Prostate gland (tissue), 2 donors: ENCODE measurements at places on chromosomes 12 and 14. TPM values are rescaled to one million over a fixed set of nuclear protein-coding genes. Genes with fewer than 3 reads are reported as not detected.

The C12orf60 gene
- total RNA-seq, result 2.6 TPM

The PTPRR gene
- total RNA-seq, result 0.32 TPM

The PPP2R3C gene
- total RNA-seq, result 16.1 TPM

The ACTR10 gene
- 63.2 TPM for total RNA-seq

The IL31 gene
- total RNA-seq, result not detected

The LMNTD1 gene
- 3.5 TPM for total RNA-seq

GRCh38 chr14:74551001-74551400 is 57.4 kb downstream of the ISCA2 start:
- no peaks in the 10 kb centered on the region for H3K36me3 ChIP-seq
- no peak overlapping the region for H3K4me3 ChIP-seq
- H3K27ac ChIP-seq, result no peak overlapping the region
- H3K4me1 ChIP-seq, result no peaks in the 10 kb centered on the region
- H3K27me3 ChIP-seq, result no peaks in the 10 kb centered on the region

- H3K27me3 ChIP-seq, result no peaks in the 10 kb centered on the region
- no peak overlapping the region for H3K4me3 ChIP-seq
- H3K4me1 ChIP-seq, result no peaks in the 10 kb centered on the region
- no peak for DNase-seq
- no peak overlapping the region for H3K27ac ChIP-seq
Measured at GRCh38 chr14:106738075-106738474, 1211.7 kb downstream of the TMEM121 start.

- H3K27ac ChIP-seq, result no peak overlapping the region
- H3K27me3 ChIP-seq, result no peaks in the 10 kb centered on the region
- H3K4me3 ChIP-seq, result no peak overlapping the region
- H3K36me3 ChIP-seq, result no peaks in the 10 kb centered on the region
Measured at GRCh38 chr12:46244273-46244915, 24.4 kb downstream of the SLC38A1 start.

DNA sequence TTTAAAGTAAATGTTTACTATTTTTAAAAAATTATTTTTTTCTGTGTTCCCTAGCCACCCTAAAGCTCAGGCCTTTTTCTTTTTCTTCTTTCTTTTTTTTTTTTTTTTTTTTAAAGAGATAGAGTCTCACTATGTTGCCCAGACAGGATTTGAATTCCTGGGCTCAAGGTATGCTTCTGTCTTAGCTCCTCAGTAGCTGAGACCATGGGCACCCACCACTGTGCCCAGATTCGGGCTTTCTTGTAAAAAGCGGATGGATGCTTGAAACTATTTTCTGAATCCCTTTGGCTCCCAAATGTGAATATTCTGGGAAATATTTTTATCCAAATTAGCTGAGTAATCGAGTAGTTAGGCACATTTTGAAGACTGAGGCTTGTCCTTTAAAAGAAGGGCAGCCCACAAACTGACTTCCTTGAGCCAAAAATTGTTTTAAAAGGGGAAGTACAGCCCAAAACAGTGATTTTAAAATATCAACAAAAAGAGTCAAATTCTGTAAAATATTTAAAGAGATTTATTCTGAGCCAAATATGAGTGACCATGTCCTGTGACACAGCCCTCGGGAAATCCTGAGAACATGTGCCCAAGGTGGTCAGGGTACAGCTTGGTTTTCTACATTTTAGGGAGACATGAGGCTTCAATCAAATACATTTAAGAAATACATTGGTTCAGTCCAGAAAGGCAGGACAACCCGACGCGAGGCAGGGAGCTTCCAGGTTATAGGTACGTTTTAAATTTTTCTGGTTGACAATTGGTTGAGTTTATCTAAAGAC is 28.8 kb upstream of the HIGD1C start:
- H3K27me3 ChIP-seq, result no peaks in the 10 kb centered on the region
- DNase-seq, result no peak
- peaks cover 5% of the 10 kb centered on the region for H3K4me1 ChIP-seq
- H3K4me3 ChIP-seq, result peak overlapping the region; percentile 68
- H3K27ac ChIP-seq, result peak overlapping the region; percentile 83

DNA sequence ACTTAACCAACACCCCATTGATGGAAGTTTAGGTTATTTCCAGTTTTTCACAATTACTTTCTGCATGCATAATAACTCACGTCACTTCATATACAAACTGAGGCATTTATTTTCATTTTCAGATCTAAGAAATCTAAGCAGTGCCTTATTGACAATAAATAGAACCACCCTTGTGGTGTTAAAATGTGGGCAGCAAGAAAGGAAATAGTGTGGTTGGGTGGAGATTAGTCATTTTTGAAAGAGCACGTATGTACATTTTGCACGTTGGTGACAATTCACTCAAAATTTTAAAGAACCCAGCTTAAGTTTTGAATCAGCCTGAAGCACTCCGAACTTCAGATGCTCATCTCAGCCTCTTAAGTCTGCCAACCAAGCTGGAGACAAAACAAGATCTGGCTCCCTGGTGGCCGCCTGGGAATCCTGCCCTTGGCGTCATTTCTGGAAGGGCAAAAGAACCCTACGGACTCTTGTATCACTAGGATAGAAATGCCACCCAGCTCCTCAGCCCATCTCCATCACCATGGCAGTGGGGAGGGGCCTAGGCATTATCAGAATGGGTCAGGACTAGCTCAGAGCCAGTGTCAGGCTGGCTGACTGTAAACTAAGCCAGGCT is 89.5 kb upstream of the BCL2L14 start:
- no peaks in the 10 kb centered on the region for H3K4me1 ChIP-seq
- H3K4me3 ChIP-seq, result no peak overlapping the region
- H3K27me3 ChIP-seq, result no peaks in the 10 kb centered on the region
- no peaks in the 10 kb centered on the region for H3K36me3 ChIP-seq
- no peak overlapping the region for H3K27ac ChIP-seq

- H3K4me3 ChIP-seq, result no peak overlapping the region
- H3K36me3 ChIP-seq, result no peaks in the 10 kb centered on the region
- H3K27ac ChIP-seq, result no peak overlapping the region
- H3K4me1 ChIP-seq, result peaks cover 4% of the 10 kb centered on the region
- no peak for DNase-seq
Measured at GRCh38 chr12:52350021-52350620, 17.2 kb downstream of the KRT85 start.

DNA sequence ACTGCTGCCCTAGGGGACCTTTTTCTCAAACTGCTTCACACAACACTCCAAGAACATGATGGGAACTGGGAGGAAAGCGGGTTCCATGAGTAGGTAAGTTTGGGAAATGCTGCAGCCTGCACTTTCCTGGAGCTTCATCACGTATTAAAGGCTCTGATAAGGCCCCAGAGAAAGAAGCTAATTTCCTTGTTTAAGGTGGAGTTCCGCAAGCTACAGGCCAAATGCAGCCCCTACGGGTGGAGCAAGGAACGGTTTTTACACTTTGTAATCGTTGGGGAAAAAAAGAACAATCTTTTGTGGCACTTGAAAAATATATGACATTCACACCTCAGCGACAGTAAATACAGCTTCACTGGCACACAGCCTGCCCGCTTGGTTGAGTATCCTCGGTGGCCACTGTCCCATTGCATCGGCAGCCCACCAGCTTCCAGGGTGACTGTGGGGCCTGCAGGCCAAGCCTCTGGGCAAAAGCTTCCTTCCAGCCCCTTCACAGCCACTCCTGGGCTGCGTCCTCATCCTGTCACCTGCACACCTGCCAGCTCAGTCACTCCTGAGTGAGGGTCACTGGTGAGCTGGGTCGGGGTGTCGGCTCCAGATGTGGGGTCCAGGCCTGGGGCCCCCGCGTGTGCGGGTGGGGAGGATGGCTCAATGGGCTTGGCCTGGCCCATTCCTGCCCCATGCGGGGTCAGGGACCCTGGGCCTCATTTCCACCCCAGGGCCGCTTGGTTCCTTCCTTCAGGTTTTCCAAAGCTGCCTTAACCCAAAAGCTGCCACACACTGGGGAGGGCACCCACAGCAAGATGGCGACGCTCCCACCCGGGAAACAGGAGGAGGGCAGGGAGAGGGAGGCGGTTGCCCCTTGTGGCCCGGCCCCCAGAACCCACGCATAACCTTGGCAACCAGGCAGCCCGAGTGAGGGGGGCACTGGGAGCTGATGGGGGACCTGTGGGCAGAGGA is 2.4 kb downstream of the AMN start:
- H3K4me1 ChIP-seq, result peaks cover 16% of the 10 kb centered on the region
- H3K36me3 ChIP-seq, result no peaks in the 10 kb centered on the region
- no peak for DNase-seq
- H3K4me3 ChIP-seq, result no peak overlapping the region

DNA sequence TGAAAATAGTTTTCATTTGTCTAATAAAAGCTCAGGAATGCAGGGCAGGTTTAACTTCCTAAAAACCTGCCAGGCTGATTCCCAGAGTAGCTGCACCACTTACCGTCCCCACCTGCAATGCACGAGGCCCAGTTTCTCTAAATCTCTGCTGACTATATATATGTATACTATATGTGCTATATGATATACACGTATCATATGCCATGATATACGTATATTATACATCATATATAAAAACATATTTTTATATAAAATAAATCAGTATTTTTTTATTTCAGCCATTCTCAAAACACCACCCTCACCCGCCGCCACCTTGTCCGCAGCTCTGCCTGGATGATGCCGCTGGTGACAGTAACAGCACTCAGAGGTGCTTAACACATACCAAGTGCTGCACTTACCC is 2.3 kb downstream of the ANKLE2 start:
- H3K36me3 ChIP-seq, result no peaks in the 10 kb centered on the region
- H3K27me3 ChIP-seq, result no peaks in the 10 kb centered on the region
- H3K27ac ChIP-seq, result no peak overlapping the region
- DNase-seq, result no peak
- peaks cover 4% of the 10 kb centered on the region for H3K4me1 ChIP-seq
- H3K4me3 ChIP-seq, result no peak overlapping the region

- H3K4me1 ChIP-seq, result no peaks in the 10 kb centered on the region
- H3K27me3 ChIP-seq, result no peaks in the 10 kb centered on the region
- peak overlapping the region; percentile 16 for H3K27ac ChIP-seq
- no peak overlapping the region for H3K4me3 ChIP-seq
Measured at GRCh38 chr14:52043690-52044089, 25.2 kb downstream of the NID2 start.

GRCh38 chr14:59284059-59284458 is 95.6 kb downstream of the DAAM1 start:
- no peaks in the 10 kb centered on the region for H3K4me1 ChIP-seq
- no peak overlapping the region for H3K27ac ChIP-seq
- H3K4me3 ChIP-seq, result no peak overlapping the region
- no peaks in the 10 kb centered on the region for H3K27me3 ChIP-seq
- no peaks in the 10 kb centered on the region for H3K36me3 ChIP-seq
- DNase-seq, result no peak

DNA sequence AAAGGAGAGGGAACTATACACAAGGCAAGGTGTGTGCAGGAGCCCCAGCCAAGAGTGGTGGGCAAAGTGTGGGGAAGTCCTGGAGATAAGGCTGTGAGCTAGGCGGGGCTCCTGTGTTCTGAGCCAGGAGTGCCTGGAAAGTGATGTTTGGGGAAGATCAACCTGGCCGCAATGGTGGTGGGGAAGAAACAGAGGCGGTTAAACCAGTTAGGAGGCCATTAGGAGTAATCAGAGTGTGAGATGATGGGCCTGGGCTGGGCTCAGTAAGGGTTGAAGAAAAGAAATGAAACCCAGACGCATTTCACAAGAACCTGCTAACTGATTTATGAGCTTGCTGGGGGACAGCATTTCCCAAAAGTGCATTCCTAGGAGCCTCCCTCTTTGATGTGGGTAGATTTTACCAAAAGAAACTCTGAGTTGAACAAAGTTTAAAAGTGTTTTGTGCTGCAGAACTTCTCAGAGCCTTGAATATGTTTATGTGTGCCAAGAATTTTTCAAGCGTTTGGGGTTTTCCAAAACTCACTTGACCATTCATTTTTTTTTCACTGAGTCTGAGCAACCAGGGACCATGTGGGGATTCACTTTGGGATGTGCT is 34.2 kb upstream of the LRP1-AS start:
- H3K27ac ChIP-seq, result no peak overlapping the region
- DNase-seq, result no peak
- H3K27me3 ChIP-seq, result no peaks in the 10 kb centered on the region
- peaks cover 6% of the 10 kb centered on the region for H3K36me3 ChIP-seq
- no peaks in the 10 kb centered on the region for H3K4me1 ChIP-seq

- H3K4me3 ChIP-seq, result no peak overlapping the region
- H3K27ac ChIP-seq, result no peak overlapping the region
- no peaks in the 10 kb centered on the region for H3K4me1 ChIP-seq
- H3K27me3 ChIP-seq, result no peaks in the 10 kb centered on the region
- no peak for DNase-seq
Measured at GRCh38 chr14:38605193-38606114, 349.6 kb upstream of the CLEC14A start.

GRCh38 chr12:768434-768833 is 16.1 kb downstream of the WNK1 start:
- no peaks in the 10 kb centered on the region for H3K36me3 ChIP-seq
- H3K27me3 ChIP-seq, result no peaks in the 10 kb centered on the region
- H3K4me3 ChIP-seq, result no peak overlapping the region
- DNase-seq, result no peak
- H3K4me1 ChIP-seq, result no peaks in the 10 kb centered on the region

DNA sequence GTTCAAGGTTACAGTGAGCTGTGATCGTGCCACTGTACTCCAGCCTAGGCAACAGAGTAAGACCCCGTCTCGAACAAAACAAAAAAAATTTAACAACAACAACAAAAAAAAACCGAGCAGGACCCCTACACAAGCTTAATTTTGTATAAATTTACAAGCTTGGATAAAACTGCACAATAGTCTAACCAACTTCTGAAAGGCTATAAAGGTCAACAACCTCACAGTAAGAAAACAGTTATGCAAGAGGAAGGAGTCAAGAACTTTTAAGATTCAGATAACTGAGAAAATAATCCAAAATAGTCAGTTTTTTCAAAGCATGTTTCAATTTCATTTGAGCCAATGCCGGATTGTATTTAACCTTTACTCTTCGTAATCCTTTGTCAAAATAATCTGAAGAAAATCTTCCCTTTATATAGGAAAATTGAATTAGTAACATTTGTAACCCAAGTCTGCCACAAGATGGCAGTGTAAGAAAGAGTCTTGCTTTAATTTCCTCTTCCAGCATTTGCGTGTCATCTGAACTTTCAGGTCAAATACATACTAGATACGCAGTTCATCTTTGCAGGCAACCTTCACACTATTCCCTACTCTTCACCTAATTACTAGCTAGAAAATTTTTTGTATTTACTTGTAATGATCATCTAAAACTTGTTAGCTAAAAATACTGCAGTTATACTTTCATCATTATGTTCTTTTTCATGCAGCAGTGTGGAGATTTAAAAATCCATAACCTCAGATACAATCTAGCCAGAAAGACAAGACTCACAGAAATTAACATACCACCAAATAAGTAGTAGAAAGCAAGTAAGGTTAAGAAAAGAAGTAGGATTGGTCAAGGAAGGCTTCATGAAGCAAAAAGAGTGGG is 5.8 kb downstream of the CCNB1IP1 start:
- DNase-seq, result peak; percentile 32
- no peak overlapping the region for H3K27ac ChIP-seq
- H3K36me3 ChIP-seq, result no peaks in the 10 kb centered on the region
- no peaks in the 10 kb centered on the region for H3K27me3 ChIP-seq
- no peaks in the 10 kb centered on the region for H3K4me1 ChIP-seq

- no peaks in the 10 kb centered on the region for H3K36me3 ChIP-seq
- H3K27me3 ChIP-seq, result no peaks in the 10 kb centered on the region
- H3K27ac ChIP-seq, result no peak overlapping the region
- no peak for DNase-seq
Measured at GRCh38 chr12:50599366-50600095, 94.7 kb downstream of the DIP2B start.

GRCh38 chr12:71069311-71069710 is 88.5 kb downstream of the TSPAN8 start:
- no peak for DNase-seq
- H3K27me3 ChIP-seq, result no peaks in the 10 kb centered on the region
- no peaks in the 10 kb centered on the region for H3K4me1 ChIP-seq
- H3K36me3 ChIP-seq, result no peaks in the 10 kb centered on the region

GRCh38 chr12:1655225-1655788 is 26.3 kb downstream of the WNT5B start:
- no peaks in the 10 kb centered on the region for H3K36me3 ChIP-seq
- no peak for DNase-seq
- H3K4me3 ChIP-seq, result no peak overlapping the region
- H3K4me1 ChIP-seq, result no peaks in the 10 kb centered on the region
- no peak overlapping the region for H3K27ac ChIP-seq
